ENCODE measurements at places on chromosomes 2 and 18. TPM values are rescaled to one million over a fixed set of nuclear protein-coding genes. Genes with fewer than 3 reads are reported as not detected.

BOK gene
- 2.3 TPM for total RNA-seq

TBR1 gene
- total RNA-seq, result not detected

RBM44 gene
- total RNA-seq, result 0.49 TPM

XDH gene
- not detected for total RNA-seq

MERTK gene
- total RNA-seq, result 2.3 TPM

FOSL2 gene
- total RNA-seq, result 182 TPM

UGT1A5 gene
- not detected for total RNA-seq

PROKR1 gene
- total RNA-seq, result not detected

SALL3 gene
- total RNA-seq, result 0.15 TPM

SKA1 gene
- total RNA-seq, result 0.28 TPM

STAMBP gene
- 37.5 TPM for total RNA-seq

DNA sequence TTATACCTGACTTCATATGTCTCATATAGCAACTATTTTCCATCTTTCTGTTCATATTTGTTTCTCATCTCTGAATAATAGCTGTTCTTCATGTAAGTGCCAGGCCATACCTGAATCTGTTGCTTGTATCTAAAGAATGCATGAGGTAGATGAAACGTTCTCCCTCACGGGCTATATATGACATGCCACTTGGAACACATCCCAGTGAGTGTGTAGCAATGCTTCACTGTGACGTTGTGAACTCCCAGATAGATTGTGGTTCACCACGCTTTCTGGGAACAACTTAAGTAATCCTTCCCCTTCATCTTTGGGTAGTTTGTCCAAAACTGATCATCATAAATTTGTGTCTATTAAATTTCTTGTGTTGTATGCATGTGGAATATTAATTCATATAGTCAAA is 60.1 kb downstream of the RDH14 start:
- no peaks in the 10 kb centered on the region for H3K36me3 ChIP-seq
- H3K4me3 ChIP-seq, result no peak overlapping the region
- no peak for DNase-seq
- peaks cover 3% of the 10 kb centered on the region for H3K27me3 ChIP-seq
- H3K4me1 ChIP-seq, result no peaks in the 10 kb centered on the region

- no peaks in the 10 kb centered on the region for H3K27me3 ChIP-seq
- H3K27ac ChIP-seq, result no peak overlapping the region
- DNase-seq, result no peak
- H3K36me3 ChIP-seq, result no peaks in the 10 kb centered on the region
- peaks cover 12% of the 10 kb centered on the region for H3K4me1 ChIP-seq
- no peak overlapping the region for H3K4me3 ChIP-seq
Observed at GRCh38 chr18:32278177-32278799, 88.4 kb downstream of the MEP1B start.

GRCh38 chr2:119333833-119334232 is 32.8 kb downstream of the C2orf76 start:
- H3K27ac ChIP-seq, result no peak overlapping the region
- no peak overlapping the region for H3K4me3 ChIP-seq
- no peaks in the 10 kb centered on the region for H3K4me1 ChIP-seq
- no peaks in the 10 kb centered on the region for H3K36me3 ChIP-seq

DNA sequence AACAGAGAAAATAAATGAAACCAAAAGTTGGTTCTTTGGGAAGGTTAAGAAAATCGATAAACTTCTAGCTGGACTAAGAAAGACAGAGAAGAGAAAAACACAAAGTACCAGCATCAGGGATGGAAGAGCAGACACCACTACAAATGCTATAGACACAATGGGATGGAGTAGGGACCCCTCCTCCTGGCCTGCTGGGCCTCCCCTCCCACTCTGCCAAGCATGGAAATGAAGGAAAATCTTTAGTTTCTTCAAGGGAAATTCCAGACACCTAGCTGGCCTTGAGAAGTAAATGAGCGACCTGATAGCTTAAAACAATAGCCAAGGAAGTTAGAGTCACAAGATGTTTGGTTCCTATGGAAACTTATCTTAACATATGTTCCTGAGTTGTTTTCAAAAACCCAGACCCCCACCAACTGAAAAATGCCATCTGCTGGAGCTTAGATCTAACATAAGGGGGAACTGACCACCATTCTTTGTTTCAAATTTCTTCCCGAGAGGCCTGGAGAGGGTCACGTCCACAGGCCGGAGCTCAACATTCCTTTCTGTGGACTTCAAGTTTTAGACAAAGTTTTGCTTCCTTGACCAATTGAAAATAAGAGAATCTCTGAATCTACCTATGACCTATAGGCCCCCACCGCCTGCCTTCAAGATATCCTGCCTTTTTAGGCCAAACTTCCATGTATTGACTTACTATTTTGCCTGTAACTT is 101.9 kb downstream of the BIN1 start:
- no peaks in the 10 kb centered on the region for H3K36me3 ChIP-seq
- H3K4me1 ChIP-seq, result no peaks in the 10 kb centered on the region
- no peak overlapping the region for H3K27ac ChIP-seq
- DNase-seq, result no peak
- H3K4me3 ChIP-seq, result no peak overlapping the region

GRCh38 chr2:109164311-109164710 is 35.3 kb downstream of the SH3RF3 start:
- H3K4me3 ChIP-seq, result no peak overlapping the region
- no peak overlapping the region for H3K27ac ChIP-seq

GRCh38 chr2:152051436-152051835 is 47.4 kb downstream of the CACNB4 start:
- H3K4me3 ChIP-seq, result no peak overlapping the region
- no peak overlapping the region for H3K27ac ChIP-seq
- no peak for DNase-seq
- H3K27me3 ChIP-seq, result no peaks in the 10 kb centered on the region
- no peaks in the 10 kb centered on the region for H3K36me3 ChIP-seq

DNA sequence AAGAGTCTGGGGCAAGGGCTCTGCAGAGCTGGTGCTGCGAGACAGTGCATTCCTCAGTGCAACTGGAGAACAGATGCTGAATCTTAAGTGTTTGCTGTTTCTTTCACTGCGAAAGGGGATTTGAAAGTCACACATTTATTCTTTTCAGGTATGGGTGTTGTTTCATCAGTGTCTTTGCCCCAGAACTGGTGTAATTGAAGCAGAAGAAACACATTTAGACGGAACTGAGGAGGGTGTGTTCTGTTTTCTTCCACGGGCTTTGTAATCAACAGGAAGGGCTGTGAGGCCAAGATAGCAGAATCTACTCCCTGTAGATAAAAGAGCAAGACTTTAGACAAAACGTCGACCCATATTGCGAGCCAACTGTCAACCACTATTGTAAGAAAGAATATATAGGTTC is 151.9 kb downstream of the EPHA4 start:
- H3K27ac ChIP-seq, result no peak overlapping the region
- peak; percentile 20 for DNase-seq
- H3K27me3 ChIP-seq, result no peaks in the 10 kb centered on the region
- peaks cover 15% of the 10 kb centered on the region for H3K4me1 ChIP-seq

DNA sequence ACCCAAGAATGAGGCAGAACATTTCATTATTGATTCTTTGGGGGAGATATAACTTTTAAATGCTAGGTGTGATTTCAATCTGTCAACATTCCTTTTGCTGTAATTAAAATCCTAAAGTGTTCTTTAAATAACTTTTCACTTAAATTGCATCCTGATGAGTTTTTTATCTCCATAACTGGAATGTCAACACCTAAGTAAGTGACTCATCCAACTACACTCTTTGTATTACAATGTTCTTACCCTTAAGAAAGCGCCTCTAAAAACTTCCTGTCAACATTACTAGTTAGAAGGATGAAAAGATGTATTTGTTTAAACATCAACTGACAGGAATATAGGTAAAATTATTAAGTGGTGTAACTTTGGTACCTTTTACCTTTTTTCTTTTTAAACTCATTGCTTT is 1657.0 kb downstream of the LRP1B start:
- DNase-seq, result no peak
- H3K27me3 ChIP-seq, result no peaks in the 10 kb centered on the region
- no peaks in the 10 kb centered on the region for H3K36me3 ChIP-seq
- H3K4me3 ChIP-seq, result no peak overlapping the region
- no peak overlapping the region for H3K27ac ChIP-seq

GRCh38 chr2:51534166-51534565 is 502.2 kb upstream of the NRXN1 start:
- no peak overlapping the region for H3K4me3 ChIP-seq
- no peak for DNase-seq
- no peaks in the 10 kb centered on the region for H3K4me1 ChIP-seq
- H3K27ac ChIP-seq, result no peak overlapping the region

- peak overlapping the region; percentile 72 for H3K27ac ChIP-seq
- no peaks in the 10 kb centered on the region for H3K27me3 ChIP-seq
- H3K36me3 ChIP-seq, result no peaks in the 10 kb centered on the region
- H3K4me1 ChIP-seq, result peaks cover 5% of the 10 kb centered on the region
- peak; percentile 82 for DNase-seq
Observed at GRCh38 chr2:173448938-173449471, 94.3 kb downstream of the CDCA7 start.

DNA sequence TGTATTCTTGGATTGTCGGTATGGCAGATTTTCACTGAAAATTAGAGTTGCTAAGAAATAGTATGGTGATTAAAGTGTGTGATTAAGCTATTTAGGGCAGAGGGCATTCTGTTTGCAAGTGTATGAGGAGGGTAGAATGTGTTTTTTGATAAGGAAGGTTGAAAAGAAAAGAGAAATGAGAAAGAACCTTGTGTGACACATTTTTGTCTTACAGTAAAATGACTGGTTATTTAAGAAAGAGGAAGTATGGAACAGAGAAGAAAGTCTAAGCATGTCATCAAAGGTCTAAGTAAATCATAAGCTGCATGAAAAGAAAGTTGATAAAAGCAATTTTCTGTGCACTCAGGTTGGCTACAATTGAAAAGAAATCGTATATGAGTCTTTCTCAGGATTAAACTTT is 5.2 kb upstream of the RSAD2 start:
- no peak for DNase-seq
- peaks cover 5% of the 10 kb centered on the region for H3K4me1 ChIP-seq
- no peaks in the 10 kb centered on the region for H3K36me3 ChIP-seq
- no peak overlapping the region for H3K27ac ChIP-seq
- no peaks in the 10 kb centered on the region for H3K27me3 ChIP-seq
- H3K4me3 ChIP-seq, result no peak overlapping the region

GRCh38 chr2:215758691-215759090 is 254.7 kb downstream of the MREG start:
- H3K27ac ChIP-seq, result peak overlapping the region; percentile 70
- no peaks in the 10 kb centered on the region for H3K36me3 ChIP-seq
- peak; percentile 36 for DNase-seq

DNA sequence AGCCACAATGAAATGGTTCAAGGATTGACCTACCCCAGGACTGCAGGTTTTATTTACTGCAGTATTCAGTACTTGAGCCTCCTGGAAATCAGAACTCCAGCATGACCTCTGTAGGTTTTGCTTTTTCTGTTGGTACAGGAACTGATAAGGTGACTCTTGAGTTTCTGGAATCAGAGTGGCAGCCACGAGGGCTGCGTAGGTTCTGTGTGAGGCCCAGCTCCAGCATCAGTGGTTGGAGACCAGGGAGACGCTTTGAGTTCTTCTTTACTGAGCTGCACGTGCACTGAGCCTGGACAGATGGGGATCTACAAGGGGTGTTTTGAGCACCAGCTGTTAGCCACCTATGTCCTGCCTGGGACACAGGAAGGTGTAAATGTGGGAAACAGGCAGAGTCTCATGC is 222.7 kb upstream of the EPAS1 start:
- peaks cover 53% of the 10 kb centered on the region for H3K4me1 ChIP-seq
- DNase-seq, result no peak
- H3K36me3 ChIP-seq, result no peaks in the 10 kb centered on the region
- no peak overlapping the region for H3K4me3 ChIP-seq
- no peaks in the 10 kb centered on the region for H3K27me3 ChIP-seq

- no peaks in the 10 kb centered on the region for H3K4me1 ChIP-seq
- H3K36me3 ChIP-seq, result no peaks in the 10 kb centered on the region
- H3K27me3 ChIP-seq, result no peaks in the 10 kb centered on the region
- no peak overlapping the region for H3K4me3 ChIP-seq
Observed at GRCh38 chr2:33784488-33784887, 185.4 kb upstream of the FAM98A start.

DNA sequence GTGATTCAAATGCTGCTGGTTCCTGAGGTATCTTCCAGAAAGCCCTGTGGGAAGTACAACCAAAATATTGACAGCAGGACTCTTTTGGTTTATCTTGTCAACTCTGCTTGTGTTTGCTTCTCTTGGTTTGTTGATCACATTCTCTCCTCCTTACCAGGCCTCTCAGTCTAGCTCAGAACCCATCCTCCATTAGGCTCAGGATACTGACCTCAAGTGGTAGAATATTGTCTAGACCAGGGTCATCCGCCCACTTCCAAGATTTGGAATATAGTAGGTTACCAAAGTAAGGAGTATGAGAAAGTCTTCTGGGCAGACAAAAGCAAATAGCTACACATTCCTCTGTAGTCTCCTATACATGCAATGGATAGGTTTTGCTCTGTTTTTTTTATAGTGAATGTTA is 56.6 kb downstream of the XIRP2 start:
- H3K4me3 ChIP-seq, result no peak overlapping the region
- H3K27me3 ChIP-seq, result no peaks in the 10 kb centered on the region
- H3K27ac ChIP-seq, result no peak overlapping the region
- DNase-seq, result no peak
- H3K4me1 ChIP-seq, result no peaks in the 10 kb centered on the region

DNA sequence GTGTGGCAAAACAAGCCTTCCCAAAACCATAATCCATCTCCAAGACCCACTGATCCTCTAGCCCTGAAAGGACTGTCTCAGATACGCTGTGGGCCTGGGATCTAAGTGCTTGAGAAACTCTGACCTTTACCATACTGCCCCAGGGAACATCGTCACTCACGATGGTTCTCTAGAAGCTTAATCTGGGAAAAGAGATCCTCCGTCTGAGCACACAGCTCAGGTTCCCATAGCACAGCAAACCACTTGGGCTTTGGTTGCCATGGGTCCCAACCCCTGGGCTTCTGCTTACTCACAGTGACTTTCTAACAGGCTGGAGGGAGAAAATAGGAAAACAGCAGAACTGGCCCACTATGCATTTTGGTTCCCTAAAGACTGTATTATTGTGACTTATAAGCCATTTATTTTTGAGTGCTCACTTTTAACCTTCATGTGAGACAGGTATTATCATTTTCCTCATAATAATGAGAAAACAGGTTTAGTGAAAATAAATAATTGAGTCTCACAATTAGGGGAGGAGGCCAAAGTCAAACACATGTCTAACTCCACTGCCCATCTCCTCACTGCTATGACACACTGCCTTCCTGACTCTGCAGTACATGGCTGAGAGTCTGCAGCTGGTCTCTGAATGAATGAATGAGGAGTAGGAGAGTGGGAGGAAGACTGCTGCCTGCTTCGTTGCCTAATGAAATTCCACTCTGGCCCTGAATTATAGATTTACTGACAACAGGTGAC is 46.7 kb downstream of the REEP1 start:
- DNase-seq, result peak; percentile 25
- no peaks in the 10 kb centered on the region for H3K27me3 ChIP-seq
- peaks cover 12% of the 10 kb centered on the region for H3K4me1 ChIP-seq
- H3K27ac ChIP-seq, result peak overlapping the region; percentile 61
- no peak overlapping the region for H3K4me3 ChIP-seq

GRCh38 chr2:9793156-9793917 is 49.9 kb upstream of the TAF1B start:
- H3K36me3 ChIP-seq, result no peaks in the 10 kb centered on the region
- DNase-seq, result no peak
- peaks cover 21% of the 10 kb centered on the region for H3K4me1 ChIP-seq
- no peaks in the 10 kb centered on the region for H3K27me3 ChIP-seq
- H3K4me3 ChIP-seq, result no peak overlapping the region

- H3K27ac ChIP-seq, result peak overlapping the region; percentile 81
- no peak overlapping the region for H3K4me3 ChIP-seq
- no peaks in the 10 kb centered on the region for H3K4me1 ChIP-seq
- H3K27me3 ChIP-seq, result peaks cover 28% of the 10 kb centered on the region
- H3K36me3 ChIP-seq, result no peaks in the 10 kb centered on the region
Observed at GRCh38 chr2:223613017-223613950, 11.1 kb upstream of the SCG2 start.

GRCh38 chr2:143219266-143219665 is 90.0 kb downstream of the ARHGAP15 start:
- H3K4me3 ChIP-seq, result no peak overlapping the region
- no peak overlapping the region for H3K27ac ChIP-seq
- no peaks in the 10 kb centered on the region for H3K36me3 ChIP-seq
- DNase-seq, result no peak
- no peaks in the 10 kb centered on the region for H3K27me3 ChIP-seq

All from heart right ventricle (tissue), 16 donors.